NCI-H1092 (cell line): ENCODE measurements at places on chromosomes 6 and 20.

DNA sequence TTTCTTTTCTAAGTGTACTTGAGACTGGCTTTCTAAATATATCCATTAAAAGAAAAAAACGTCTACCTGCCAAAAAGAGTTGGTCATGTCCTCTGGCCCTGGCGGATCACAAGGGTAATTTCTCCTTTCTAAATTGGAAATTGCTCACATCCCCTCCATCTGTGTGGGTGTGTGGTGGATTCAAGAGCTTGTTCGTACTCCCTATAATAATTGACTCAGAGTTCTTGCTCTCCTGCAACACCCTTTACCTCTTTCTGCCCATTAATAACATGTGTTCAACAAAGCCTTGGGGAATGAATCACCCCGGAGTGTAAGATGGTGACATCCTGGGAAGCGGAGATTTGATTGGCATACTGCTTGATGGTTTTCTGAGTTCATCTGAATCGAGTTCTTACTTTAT is 263.8 kb downstream of the ALDH8A1 start:
- DNase-seq: no peak

GRCh38 chr6:15970517-15970916 is 158.4 kb upstream of the MYLIP start:
- DNase-seq: no peak

DNA sequence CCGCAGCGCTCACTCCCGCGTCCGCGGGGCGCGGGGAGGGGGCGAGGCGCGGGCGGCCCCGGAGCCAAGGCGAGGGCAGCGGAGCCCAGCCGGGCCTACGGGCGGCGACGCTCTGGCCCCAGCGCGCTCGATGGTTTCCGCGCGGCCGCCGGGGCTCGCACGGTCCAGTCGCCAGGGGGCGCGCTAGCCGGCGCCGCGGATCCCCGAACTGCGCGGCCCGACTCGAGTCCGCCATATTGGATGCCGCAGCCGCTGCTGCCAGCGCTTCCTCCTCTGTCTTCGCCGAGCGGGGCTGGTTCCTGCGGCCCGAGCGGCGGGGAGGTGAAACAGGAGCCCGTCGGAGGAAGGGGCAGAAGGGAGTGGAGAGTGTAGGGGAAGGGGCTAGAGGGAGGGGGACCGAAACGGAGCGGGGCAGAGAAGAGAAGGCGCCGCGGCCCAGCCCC is at the start of gene SCAF8:
Gene SCAF8 (plus strand): TSS at position 234 of the 443 bp plus-strand sequence. CDS start 485 bp downstream, outside the sequence.
- DNase-seq: peak; percentile 66

DNA sequence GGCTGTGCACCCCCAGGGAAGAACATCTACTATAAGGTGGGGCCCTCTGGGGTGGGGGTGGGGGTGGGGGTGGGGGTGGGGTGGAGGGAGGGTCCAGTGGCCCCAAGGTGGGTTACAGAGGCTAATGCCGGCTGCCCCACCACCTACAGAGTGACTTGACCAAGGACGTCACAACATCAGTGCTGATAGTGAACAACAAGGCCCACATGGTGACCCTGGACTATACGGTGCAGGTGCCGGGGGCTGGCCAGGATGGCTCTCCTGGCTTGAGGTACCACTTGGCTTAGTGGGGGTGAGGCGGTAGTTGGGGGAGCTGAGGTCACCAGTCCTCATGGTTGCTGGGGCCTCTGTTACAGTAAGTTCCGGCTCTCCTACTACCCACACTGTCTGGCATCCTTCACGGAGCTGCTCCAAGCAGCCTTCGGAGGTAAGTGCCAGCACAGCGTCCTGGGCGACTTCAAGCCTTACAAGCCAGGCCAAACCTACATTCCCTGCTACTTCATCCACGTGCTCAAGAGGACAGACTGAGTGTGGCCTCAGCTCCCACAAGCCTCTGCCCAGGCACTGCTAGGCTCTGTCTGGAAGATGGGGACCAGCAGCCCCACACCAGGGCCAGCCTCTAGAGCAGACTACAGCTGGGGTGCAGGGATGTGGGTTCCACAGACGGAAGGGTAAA is 2.8 kb downstream of the GNMT start:
- no peak for DNase-seq
